ENCODE measurements at places on chromosomes 6 and 20. TPM values are rescaled to one million over a fixed set of nuclear protein-coding genes. Genes with fewer than 3 reads are reported as not detected.

Gene DST
- 91.7 TPM for polyA plus RNA-seq

Gene TUBB2B
- 20.5 TPM for polyA plus RNA-seq

Gene SLC24A3
- polyA plus RNA-seq, result 11.5 TPM

Gene MYB
- 0.06 TPM for polyA plus RNA-seq

Gene SAMD10
- polyA plus RNA-seq, result 2.6 TPM

All from adipose tissue (tissue), 3 donors.